HepG2 (cell line): ENCODE measurements at places on chromosomes 11 and 22.

DNA sequence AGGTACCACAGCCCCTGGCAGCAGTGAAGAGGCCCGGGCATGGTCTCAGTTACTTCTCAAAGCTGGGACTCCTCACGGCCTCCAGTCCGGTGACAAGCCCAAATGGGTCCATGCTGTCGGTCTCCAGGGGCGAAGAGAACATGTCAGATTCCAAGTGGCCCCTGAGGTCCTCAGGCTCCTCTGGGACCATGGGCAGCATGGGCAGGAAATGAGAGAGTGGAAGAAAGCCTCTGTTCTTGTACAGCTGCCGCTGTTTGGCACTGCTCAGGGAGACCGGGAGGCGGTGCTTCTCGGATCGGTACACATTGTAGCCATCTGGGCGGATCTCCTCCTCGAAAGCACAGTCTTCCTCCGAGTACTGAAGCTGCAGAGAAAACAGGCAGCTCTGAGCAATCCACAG, 4.6 kb downstream of the FGF19 start:
- peaks cover 75% of the 10 kb centered on the region for H3K4me1 ChIP-seq
- H3K27ac ChIP-seq, result no peak overlapping the region
- no peak for DNase-seq
- no peaks in the 10 kb centered on the region for H3K36me3 ChIP-seq

- no peaks in the 10 kb centered on the region for H3K4me1 ChIP-seq
- no peaks in the 10 kb centered on the region; the same call in 1 of the 2 replicates for H3K27me3 ChIP-seq
- no peak overlapping the region for H3K27ac ChIP-seq
- H3K4me3 ChIP-seq, result no peak overlapping the region
- H3K36me3 ChIP-seq, result no peaks in the 10 kb centered on the region
These were observed 2.1 kb downstream of the CCDC73 start for GRCh38 chr11:32792111-32792947.

DNA sequence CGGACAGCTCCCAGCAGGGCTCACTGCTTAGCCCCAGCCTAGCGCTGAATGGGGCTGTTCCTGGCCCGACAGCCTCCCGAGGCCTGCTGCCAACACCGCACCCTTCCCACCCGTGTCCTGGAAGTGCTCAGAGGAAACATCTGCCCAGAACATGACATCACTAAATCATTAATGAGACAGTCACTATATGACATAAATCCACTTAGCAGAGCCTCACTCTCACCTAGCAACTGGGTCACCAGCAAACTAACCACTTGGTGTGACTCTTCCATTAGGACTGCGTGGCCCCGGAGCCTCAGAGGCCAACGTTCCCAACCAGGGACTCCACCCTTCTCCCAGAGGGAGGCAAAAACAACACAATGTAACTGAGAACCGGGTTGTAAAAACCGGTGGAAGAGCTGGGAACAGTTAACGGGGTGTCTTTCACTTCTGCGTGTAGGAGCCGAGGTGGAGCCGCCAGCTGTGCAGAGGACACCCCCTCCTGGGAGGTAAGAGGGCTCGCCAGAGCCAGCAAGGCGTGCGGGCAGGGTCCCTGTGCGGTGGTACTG, 21.4 kb upstream of the PACSIN2 start:
- H3K4me3 ChIP-seq, result no peak overlapping the region
- H3K4me1 ChIP-seq, result peaks cover 52% of the 10 kb centered on the region
- H3K27ac ChIP-seq, result no peak overlapping the region
- no peaks in the 10 kb centered on the region for H3K36me3 ChIP-seq
- no peak for DNase-seq

DNA sequence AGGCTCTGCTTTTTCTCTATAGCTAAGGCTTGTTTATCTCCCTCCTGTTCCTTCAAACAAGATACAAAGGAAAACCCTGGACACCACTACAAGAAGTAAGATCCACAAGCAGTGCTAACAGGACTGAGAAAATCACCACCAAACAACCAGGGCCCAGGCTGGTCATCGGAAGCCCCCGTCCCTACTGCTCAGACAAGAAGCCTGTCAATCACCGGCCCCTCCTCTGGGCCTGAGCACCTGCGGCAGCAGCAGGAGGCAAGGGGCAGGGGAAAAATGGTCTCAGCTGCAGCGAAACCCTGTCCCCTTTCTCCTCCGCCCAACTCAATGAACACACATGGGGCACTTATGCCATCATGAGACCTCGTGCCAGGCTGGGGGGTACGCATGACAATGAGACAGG, 155.2 kb downstream of the CEP164 start:
- H3K4me3 ChIP-seq, result no peak overlapping the region
- H3K27me3 ChIP-seq, result peaks cover 17% of the 10 kb centered on the region; the same call in 2 of the 3 replicates
- H3K4me1 ChIP-seq, result no peaks in the 10 kb centered on the region
- H3K36me3 ChIP-seq, result no peaks in the 10 kb centered on the region

- DNase-seq, result no peak
- H3K27ac ChIP-seq, result no peak overlapping the region
- H3K27me3 ChIP-seq, result no peaks in the 10 kb centered on the region
- H3K36me3 ChIP-seq, result peaks cover 3% of the 10 kb centered on the region
These were observed 24.3 kb downstream of the STX3 start for GRCh38 chr11:59779487-59779886.

DNA sequence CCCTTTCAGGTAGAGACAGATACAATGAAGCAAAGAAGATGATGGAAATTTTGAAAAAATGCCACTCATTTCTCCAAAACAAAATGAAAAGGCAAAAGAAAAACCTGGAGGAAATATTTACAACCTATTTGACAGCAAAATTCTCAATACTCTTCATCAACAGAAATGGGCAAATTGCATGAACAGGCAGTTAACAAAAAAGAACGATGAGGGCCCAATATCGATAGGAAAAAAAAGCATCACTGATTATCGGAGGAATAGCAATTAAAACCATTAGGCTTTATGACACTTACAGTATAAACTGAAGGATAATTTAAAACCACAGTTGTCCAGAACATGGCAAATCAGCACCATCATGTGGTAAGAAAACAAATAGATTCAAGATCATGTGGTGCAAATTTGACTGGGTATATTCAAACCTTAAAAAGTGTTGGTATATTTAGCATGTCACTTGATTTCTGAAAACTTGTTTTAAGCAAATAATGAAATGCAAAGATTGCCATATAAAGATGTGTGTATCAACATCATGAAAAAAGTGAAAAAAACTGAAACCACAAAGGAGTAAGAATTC, 222.9 kb downstream of the BRD1 start:
- H3K36me3 ChIP-seq, result no peaks in the 10 kb centered on the region
- peaks cover 56% of the 10 kb centered on the region for H3K27me3 ChIP-seq
- no peak for DNase-seq
- no peak overlapping the region for H3K27ac ChIP-seq
- H3K4me1 ChIP-seq, result no peaks in the 10 kb centered on the region

DNA sequence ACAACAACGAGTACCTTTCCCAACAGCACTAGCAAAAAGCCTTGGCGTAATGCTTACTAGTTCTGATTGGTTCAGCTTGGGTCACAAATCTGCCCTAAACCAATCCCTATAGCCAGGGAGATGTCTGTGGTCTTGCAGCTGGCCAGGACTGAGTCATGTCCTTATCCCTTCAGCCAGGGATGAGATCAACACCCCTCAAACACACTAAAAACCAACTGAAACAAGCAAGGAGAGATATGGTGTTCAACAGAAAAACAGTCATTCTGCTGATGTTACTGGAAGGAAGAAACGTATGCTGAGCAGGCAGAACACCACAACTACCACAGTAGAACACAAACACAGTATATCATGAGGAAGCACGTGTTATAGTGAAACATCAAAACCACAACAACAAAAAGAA, 375.6 kb downstream of the LARGE1 start:
- no peaks in the 10 kb centered on the region for H3K36me3 ChIP-seq
- peak overlapping the region; percentile 16 for H3K27ac ChIP-seq
- H3K4me3 ChIP-seq, result no peak overlapping the region
- no peak for DNase-seq
- H3K4me1 ChIP-seq, result peaks cover 48% of the 10 kb centered on the region

DNA sequence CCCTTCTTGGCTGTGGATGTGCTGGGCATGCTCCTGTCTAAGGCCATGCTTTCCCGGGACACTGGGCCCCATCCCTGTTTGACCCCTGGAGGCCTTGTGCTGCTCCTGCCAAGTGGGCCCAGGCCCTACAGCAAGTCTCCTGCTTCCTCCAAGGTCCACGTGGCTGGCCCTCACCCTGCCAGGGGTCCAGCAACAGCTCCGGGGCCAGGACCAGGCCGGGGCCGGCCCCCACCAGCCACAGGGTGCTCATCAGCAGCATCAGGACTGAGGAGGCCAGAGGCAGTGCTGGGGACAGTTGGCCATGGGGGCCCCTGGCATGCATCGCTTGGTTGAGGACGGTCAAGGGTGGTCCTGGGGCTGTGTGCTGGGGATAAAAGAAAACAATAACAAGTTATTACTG, 2.5 kb downstream of the RHBDD3 start:
- DNase-seq, result no peak
- no peaks in the 10 kb centered on the region for H3K27me3 ChIP-seq
- H3K4me1 ChIP-seq, result peaks cover 22% of the 10 kb centered on the region
- no peak overlapping the region for H3K27ac ChIP-seq

GRCh38 chr11:71443736-71444445, 4.3 kb downstream of the DHCR7 start:
- peaks cover 29% of the 10 kb centered on the region for H3K4me1 ChIP-seq
- no peak overlapping the region for H3K4me3 ChIP-seq
- no peaks in the 10 kb centered on the region for H3K27me3 ChIP-seq
- H3K36me3 ChIP-seq, result peaks cover 31% of the 10 kb centered on the region
- no peak for DNase-seq

GRCh38 chr11:37946155-37946766, 1348.2 kb upstream of the RAG2 start:
- H3K27me3 ChIP-seq, result no peaks in the 10 kb centered on the region
- H3K27ac ChIP-seq, result no peak overlapping the region
- peak; percentile 18 for DNase-seq
- no peak overlapping the region for H3K4me3 ChIP-seq
- no peaks in the 10 kb centered on the region for H3K36me3 ChIP-seq

- no peaks in the 10 kb centered on the region for H3K4me1 ChIP-seq
- H3K27ac ChIP-seq, result no peak overlapping the region
- H3K27me3 ChIP-seq, result peaks cover 3% of the 10 kb centered on the region; the same call in 1 of the 3 replicates
- H3K4me3 ChIP-seq, result no peak overlapping the region
- no peak for DNase-seq
- no peaks in the 10 kb centered on the region for H3K36me3 ChIP-seq
These were observed 141.0 kb downstream of the ARHGAP20 start for GRCh38 chr11:110571081-110571720.

- H3K27me3 ChIP-seq, result no peaks in the 10 kb centered on the region
- no peak overlapping the region for H3K4me3 ChIP-seq
- H3K27ac ChIP-seq, result no peak overlapping the region
- H3K4me1 ChIP-seq, result no peaks in the 10 kb centered on the region
- peaks cover 2% of the 10 kb centered on the region; the same call in 1 of the 3 replicates for H3K36me3 ChIP-seq
These were observed 54.2 kb downstream of the GRAMD4 start for GRCh38 chr22:46674367-46674781.

DNA sequence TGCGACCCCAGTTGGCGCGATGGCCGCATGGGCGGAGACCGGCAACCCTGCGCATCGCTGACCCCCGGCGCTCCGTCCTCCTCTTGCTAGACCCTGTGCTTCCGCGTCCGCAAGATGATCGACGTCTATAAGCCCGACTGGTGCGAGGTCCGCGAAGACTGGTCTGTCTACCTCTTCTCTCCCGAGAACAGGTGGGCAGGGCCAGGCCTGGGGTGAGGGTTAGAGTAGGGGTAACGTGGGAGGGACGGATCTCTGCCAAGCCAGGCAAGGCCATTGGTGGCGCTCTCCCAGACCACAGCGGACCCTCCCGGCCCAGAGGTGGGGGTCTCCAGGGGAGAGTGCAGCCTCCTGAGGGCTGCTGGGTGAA, 92.1 kb downstream of the CACNA1I start:
- H3K27me3 ChIP-seq, result peaks cover 47% of the 10 kb centered on the region
- DNase-seq, result no peak
- H3K27ac ChIP-seq, result no peak overlapping the region
- no peaks in the 10 kb centered on the region for H3K36me3 ChIP-seq
- 0 out of 2 replicates have a peak, but pooled peaks cover 8% of the 10 kb centered on the region for H3K4me1 ChIP-seq
- H3K4me3 ChIP-seq, result no peak overlapping the region

DNA sequence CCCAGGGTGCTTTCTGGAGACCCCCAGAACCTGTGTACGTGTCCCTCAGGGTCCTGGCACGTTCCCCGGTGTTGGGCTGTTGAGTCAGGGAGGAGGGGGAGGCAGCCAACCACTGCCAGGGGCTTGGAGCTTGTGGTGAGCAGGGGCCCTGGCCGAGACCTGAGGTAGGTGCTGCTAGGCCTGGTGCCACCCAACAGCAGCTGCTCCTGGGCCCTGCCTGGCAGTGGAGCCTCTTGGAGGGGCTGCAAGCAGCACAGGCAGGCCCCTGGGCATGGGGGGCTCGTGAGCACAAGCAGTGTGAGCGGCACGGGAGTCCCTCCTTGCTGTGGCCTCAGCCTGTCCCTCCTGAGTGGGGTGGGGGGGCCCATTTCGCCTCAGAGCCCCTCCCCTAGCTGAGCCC, 7.2 kb upstream of the SELENOO start:
- peaks cover 21% of the 10 kb centered on the region for H3K36me3 ChIP-seq
- no peak overlapping the region for H3K4me3 ChIP-seq
- no peak overlapping the region for H3K27ac ChIP-seq
- H3K4me1 ChIP-seq, result no peaks in the 10 kb centered on the region
- H3K27me3 ChIP-seq, result no peaks in the 10 kb centered on the region
- no peak for DNase-seq

DNA sequence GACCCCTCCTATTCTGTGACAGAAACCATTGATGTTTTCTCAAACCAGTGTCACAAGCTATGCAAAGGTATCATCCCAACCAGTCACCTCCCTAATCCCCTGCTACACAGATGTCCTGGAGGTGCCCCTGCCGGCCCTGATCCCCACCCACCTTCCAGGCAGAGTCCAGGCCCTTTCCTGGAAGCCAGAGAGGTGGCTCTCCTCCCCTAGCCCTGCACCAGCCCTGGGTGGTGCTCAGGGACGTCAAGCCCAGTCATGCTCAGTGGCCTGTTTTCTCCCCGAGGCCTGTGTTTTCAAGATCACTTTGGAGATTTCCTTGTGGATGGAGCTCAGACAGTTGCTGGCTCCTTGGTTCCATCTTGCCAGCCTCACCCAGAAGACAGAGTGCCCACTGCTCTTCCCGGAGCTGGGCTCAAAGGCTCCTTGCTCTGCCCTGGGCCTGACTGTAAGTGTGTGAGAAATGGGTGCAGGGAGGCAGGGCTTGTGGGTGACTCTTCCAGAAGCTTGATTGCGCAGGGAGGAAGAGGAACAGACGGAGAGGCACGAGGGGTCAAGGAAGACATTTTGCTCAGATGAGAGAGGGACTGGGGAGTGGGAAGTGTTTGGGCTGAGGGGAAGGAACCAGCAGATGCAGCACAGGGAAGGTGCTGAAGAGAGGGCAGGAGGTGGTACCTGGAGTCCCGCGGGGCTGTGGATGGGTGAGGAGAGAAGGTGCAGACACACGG, 11.3 kb downstream of the P2RY6 start:
- no peak for DNase-seq
- peaks cover 6% of the 10 kb centered on the region for H3K27me3 ChIP-seq
- H3K4me1 ChIP-seq, result peaks cover 24% of the 10 kb centered on the region
- no peak overlapping the region for H3K27ac ChIP-seq

DNA sequence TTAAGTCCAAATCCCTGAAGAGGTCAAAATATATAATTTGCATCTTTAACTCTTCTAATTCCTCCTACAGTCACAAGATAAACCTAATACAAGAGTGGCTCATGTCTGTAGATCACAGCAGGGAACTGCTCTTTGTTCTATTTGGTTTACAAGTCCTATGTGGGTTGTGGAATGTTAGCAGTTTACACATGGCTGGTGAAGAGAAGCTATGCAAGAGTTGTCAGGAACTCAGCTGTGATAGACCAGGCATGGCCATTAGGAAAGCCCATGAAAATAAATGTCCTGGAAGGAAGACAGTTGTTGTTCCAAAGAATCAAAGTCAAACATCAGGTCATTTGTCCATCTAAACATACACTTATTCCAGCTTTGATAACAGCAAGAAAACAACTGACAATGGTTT, 312.4 kb upstream of the PITPNB start:
- peaks cover 15% of the 10 kb centered on the region for H3K4me1 ChIP-seq
- peak; percentile 82 for DNase-seq
- no peak overlapping the region for H3K4me3 ChIP-seq
- H3K27me3 ChIP-seq, result no peaks in the 10 kb centered on the region
